ENCODE measurements at places on chromosomes 5 and 9.

DNA sequence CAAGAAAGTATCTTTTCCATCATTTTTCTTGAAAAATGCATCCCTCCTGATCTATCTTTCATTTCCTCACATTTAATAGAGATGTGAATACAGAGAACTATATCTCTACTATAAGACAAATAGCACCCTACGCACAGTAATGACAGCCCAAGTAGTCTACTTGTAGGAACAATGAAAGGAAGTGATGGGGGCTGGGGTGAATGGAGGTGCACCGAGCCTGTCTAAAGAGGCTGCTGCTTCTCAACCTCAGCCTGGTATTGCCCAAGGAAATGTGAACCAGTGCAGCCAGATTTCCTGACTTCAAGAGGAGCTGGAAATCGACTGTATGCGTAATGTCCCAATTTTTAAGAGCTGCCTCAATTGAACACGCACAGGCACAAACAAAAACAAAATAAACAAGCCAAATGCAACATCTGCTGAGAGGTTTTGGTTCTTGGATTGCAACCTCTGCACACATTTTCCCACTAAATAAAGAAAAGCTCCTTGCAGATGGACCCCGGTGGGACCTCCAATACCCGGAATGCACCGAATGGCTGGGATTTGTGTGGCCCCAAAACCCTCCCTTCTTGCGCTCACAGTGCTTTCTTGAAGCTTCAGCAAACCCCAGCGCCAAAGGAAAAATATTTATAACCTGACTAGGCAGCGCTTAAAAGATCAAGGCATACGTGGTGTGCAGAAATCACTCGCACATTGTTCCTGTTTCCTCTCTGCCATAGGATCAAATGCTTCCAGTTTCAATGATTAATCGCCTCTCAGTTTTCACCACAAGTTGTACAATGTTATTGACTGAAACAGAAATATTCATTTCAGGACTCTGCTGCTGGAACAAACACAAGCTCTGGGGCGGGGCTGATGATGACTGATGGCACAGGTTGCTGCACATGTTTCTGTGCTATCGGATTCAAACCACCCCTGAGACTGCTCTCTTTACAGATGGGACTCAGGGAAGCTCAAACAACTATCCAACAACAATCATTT lies 68.3 kb downstream of the KCNIP1 start:
- DNase-seq, result no peak

- DNase-seq, result no peak
These were observed 10.6 kb downstream of the IFNA1 start for GRCh38 chr9:21450733-21451394.

DNA sequence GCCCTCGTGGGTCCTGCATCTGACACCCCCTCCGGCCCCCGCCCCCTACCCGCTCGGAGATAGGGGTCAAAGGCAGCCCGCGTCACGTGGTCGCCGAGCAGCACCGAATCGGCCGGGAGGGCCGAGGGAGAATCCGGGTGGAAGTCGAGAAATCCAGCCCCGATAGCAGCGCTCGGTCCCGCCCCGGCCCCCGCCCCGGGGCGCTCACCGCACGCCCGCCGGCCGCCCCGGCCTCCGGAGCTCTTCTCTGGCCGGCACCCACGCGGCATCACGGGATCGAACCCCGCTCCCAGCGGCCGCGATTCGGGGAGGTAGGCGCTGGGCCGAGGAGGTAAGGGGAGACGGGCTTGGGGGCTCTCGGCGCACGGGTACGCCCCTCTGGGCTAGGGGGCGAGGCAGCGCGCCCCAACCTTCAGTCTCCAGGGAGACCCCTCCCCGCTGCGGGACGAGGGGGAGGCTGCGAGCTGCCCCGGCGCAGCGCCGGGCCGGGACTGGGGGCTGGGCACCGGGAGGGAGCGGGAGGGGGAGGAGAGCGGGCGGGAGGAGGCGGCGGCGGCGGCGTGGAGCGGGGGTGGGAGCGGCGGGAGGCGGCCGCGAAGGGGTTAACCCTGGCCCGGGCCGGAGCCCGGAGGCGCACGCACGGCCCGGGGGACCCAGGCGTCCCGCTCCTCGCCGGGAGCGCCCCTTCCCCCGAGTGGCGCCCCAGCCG lies 22.1 kb upstream of the NDST1 start:
- DNase-seq, result peak; percentile 78

- no peak for DNase-seq
These were observed 31.4 kb downstream of the FANCC start for GRCh38 chr9:95286151-95286550.

DNA sequence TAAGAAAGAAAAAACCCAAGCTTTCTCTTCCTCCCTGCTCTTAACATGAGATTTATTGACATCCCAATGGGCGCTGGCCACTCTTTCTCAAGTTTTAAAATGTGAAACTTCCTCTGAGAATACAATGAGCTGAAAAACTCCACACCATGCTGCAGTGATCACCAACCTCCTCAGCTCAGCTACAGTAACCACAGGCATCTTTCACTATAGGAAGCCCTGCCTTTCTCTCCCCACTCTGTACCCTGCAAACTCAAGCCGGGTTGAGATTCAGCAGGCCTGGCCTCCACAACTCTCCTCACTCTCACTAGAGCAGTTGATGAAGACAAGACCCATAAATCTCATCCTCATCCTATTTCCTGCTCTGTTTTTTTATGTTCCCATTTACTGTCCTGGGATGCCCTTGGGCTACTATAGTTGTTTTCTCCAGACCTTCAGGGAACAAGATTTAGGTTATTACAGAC lies 48.3 kb downstream of the SH3TC2 start:
- no peak for DNase-seq

GRCh38 chr9:101536351-101536750 lies 2.7 kb downstream of the RNF20 start:
- DNase-seq, result no peak

- DNase-seq, result no peak
These were observed 86.8 kb upstream of the TBC1D2 start for GRCh38 chr9:98342098-98342819.

DNA sequence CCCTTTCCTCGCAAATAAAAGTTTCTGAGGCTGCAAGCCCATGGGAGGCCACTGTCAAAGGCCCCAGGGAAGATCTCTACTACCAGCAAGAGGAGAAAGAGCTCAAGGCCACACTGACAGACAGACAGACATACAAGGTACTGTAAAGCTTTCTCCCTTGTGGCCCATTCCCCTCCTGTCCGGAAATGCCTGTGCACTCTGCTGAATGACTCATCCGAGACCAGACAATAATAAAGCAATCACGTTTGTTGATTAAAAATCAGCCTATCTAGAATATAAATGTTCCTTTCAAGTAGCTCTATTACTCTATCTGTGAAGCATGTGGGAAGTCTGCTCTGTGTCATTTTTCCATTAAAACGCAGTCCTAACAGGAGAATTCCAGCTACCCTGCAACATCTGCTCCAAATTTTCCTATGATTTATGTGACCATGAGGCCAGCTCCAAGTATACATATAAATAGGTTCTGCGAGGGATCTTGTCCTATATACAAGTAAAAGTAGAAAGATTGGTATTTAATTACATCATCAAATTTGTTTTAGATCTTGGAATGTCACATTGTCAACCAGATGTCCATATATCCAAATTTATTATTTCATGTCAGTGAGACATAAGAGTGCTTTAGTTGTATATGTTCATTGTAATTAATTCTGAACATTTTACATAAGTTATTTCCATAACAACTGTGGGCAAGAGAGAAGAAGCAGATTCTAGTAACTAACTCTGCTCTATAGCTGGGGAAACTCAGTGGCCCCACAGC lies 34.7 kb upstream of the TGFBI start:
- DNase-seq, result no peak
